Thymus (tissue), 14 donors: ENCODE measurements at places on chromosomes 2 and 18. TPM values are rescaled to one million over a fixed set of nuclear protein-coding genes. Genes with fewer than 3 reads are reported as not detected.

Gene RAPGEF4
- 2.0 TPM for total RNA-seq

Gene C1QL2
- total RNA-seq, result 0.05 TPM

Gene ARHGAP25
- total RNA-seq, result 32.2 TPM

Gene POLR1A
- 8.9 TPM for total RNA-seq

Gene ERMN
- total RNA-seq, result 0.71 TPM

Gene ANKRD53
- total RNA-seq, result 0.14 TPM

Gene LOXHD1
- total RNA-seq, result 0.24 TPM

Gene COLEC11
- 5.2 TPM for total RNA-seq

Gene C2orf72
- total RNA-seq, result 0.05 TPM

Gene SLC9A2
- 0.66 TPM for total RNA-seq

GRCh38 chr2:54534625-54535024 is 78.5 kb downstream of the SPTBN1 start:
- no peak for DNase-seq

DNA sequence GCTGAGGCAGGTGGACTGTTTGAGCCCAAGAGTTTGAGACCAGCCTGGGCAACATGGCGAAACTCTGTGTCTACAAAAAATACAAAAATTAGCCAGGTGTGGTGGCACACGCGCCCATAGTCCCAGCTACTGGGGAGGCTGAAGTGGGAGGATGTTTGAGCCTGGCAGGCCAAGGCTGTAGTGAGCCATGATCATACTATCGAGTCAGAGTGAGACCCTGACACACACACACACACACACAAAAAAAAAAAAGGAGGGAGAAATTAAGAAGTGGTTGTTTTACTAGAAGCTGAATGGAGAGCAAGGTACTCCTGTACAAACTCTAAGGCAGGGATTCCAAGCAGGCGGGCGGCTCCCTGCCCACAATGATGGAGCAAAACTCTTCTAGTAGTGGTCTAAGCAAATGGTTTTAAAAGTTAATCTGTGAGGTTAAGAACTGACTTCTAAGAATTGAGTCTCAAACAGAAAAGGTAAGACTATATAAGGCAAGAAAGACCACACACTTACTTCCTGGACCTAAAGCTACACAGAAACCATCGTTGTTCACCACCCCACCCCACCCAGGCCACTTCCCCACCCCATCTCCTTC is 2.6 kb downstream of the ANKRD44 start:
- no peak for DNase-seq

DNA sequence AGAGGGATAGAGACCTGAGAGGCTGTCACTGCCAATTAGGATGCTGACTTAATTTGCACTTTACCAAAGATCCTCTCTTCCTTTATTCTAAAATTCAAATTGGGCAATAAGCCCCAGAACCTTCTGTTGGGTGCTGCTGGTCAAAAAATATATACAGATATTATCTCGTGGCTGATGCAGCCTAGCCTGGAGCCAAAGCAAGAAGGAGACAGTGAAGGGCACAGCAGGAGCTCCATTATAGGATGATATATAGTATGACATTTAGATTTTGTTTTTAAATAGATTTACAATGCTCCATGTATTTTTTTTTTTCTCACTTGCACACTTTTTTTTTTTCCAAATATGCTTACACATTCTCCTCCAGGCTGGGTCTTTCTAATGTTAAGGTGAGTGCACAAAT is 579.3 kb downstream of the PIK3C3 start:
- DNase-seq, result no peak

- DNase-seq, result peak; percentile 33
Observed at GRCh38 chr2:218648088-218648786, 11.2 kb downstream of the ZNF142 start.

- peak; percentile 24 for DNase-seq
Observed at GRCh38 chr2:20424300-20425290, 22.3 kb upstream of the RHOB start.

- no peak for DNase-seq
Observed at GRCh38 chr2:105761931-105762515, 17.3 kb downstream of the NCK2 start.

- DNase-seq, result no peak
Observed at GRCh38 chr2:56315376-56315775, 131.6 kb downstream of the CCDC85A start.

DNA sequence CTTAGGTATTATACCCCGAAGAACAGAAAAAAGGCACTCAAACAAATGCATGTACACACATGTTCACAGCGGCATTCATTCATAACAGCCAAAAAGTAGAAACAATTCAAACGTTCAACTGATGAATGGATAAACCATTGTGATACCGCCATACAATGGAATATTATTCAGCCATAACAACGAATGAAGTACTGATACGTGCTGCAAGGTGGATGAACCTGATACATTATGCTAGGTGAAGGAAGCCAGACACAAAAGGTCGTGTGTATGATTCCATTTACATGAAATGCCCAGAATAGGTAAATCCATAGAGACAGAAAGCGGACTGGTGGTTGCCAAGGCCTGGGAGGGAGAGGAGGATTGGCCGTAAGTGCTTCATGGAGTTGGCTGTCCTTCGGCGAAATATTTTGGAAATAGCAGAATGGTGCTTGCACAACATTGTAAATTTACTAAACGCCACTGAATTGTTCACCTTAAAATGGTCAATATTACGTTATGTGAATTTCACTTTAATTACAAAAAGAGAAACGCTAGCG is 750 bp upstream of the RMP24 start:
- DNase-seq, result no peak

DNA sequence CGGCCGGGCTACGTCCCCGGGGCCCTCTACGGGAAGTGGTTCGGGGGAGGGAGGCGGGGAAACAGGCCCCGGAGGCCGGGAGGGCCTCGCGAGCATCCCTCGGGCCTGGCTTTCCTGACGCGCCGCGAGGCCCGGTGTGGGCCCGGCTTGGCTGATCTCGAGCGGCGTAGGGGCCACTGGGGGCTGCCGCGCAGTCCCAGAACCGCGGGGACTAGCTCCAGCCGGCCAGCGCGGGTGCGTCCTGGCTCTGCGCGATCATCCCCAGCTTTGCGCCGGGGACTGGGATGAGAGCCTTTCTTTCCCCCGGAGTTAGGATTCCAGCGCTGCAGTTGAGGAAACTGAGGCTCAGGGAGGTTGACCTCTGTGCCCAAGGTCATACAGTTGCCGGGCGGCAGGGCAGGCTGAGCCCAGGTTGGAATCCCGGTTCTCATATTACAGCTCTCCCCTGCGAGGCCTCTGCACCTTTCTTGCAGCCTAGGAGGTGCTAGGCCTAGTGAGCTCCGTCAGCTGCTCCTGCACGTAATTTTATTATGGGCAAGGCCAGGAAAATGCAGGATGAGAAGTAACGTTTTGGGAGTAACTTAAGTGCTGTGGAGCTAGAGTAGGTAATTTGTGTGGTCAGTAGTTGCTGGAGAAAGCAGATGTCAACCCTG is 501 bp downstream of the LPIN1 start:
- DNase-seq, result no peak

- DNase-seq, result no peak
Observed at GRCh38 chr2:218983263-218983933, 1.6 kb downstream of the FEV start.

- no peak for DNase-seq
Observed at GRCh38 chr2:182883451-182883850, 17.0 kb upstream of the FRZB start.

DNA sequence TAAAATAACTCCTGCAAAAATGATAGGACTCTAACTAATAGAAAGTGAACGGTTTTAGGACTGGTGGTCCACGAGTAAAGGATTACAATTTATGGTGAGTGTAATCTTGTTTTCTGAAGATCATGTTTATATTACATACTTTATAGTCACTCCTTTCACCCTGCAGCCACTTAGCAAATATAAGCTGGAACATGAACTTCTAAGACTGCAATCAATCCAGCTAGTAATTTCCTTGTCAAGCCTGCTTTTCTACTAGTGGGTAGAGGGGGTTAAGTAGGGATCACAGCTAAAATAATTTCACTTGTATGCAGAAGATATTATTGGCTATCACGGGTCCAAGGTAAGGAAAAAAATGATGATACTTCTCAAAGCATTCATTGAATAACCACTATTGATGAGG is 125.5 kb upstream of the NETO1 start:
- no peak for DNase-seq

GRCh38 chr18:63648241-63648640 is 4.2 kb upstream of the SERPINB4 start:
- DNase-seq, result no peak

DNA sequence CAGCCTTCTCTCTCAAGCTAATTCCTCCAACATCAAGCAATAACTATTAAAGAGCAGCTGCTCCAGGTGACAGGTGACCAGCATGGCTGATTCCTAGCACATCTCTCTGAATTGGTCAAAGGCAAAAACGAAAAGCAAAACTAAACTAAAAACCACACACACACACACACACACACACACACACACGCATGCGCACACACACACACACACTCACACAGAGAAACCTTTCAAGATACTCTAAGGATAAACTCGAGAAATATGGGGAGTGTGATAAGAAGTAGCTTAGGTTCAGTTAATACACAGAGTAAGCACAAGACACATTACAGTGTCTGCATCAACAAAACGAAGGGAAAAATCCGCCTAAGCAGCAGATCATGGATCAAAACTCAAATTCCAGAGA is 74.5 kb upstream of the FZD7 start:
- no peak for DNase-seq

DNA sequence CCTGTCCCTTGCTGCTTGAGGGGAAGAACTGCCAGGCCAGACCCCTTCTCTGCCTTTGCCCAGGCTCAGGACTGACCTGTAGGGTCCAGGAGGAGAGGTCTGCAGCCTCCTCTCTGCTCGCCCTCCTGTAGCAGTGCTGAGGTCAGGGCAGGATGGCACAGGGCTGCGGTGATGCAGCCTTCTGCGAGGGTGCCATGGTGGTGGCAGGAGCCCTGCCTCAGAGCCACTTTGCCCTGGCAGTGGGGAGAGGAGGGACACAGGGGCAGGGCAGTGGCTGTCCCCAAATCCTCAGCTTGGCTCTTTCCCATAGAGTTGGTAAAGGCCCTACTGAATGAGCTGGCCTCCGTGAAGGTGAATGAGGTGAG is 884 bp downstream of the PROM2 start:
- DNase-seq, result no peak

DNA sequence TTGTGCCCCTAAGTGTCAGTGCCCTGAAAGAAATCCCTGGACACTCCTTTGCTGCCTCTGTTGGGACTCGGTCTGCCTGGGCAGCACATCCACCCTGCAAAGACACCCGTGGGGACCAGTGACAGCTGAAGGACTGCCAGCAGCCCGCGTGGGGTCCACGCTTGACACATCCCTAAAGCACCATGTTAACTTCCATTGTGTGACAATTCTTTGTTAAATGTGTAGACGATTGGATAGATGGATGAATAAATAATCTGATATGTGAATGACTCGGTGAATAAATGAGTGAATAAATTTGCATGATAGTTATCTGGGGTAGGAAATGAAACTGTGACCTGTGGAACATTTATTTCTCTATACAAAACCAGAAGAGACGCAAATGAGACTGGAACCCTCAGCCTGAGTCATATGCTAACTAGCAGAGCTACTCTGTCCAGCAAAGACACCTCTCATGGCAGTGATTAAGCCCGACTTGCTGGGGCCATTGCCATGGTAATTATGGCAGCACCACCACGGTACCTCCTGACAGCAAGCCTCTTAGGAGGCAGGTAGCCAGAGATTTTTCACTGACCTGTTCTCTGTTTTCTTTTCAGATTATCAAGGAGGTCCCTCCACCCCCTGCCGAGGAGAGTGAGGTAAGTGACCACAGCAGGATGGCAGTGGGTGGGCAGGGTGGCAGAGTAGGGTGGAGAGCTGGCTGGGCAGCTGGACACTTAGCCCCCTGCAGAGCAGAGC is 156.8 kb downstream of the ANTXR1 start:
- DNase-seq, result no peak

DNA sequence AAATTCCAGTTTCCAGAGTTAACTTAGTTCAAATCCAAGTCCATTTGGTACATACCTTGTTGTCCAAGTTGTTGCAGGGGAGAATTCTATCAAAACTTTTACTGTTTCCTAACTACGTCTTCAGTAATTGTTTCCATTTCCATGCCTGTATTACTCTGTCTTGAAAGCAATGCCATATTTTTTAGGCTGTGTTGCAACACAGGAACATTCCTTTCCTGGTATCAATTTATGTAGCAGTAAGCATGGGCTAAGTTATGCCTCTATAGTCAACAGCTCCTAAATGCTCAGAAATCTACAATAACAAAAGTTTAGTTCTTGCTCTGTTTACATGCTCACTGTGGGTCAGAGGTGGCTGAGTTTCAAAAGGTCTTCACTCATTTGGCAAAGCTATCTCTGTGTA is 1943.8 kb upstream of the PIK3C3 start:
- no peak for DNase-seq

GRCh38 chr2:237153181-237153580 is 67.5 kb downstream of the COPS8 start:
- DNase-seq, result no peak

DNA sequence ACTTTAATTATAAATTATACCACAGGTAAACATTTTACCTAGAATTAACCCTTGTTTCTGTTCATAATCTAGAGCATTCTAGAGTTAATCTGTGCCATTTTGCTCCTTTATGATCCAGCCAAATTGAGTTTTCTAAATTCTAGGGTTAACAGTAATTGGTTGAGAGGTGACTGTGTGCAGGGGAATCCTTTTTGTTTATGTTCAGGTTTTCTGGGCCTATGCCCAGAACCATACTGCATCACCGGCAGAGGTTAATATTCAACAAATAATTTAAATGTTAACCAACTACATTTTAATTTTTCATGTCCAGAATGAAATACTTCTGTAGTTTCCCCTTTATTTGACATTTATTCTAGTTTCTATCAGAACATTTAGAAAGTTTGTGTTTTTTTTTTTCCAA is 32.3 kb downstream of the CARF start:
- no peak for DNase-seq

- DNase-seq, result no peak
Observed at GRCh38 chr2:118748245-118748885, 99.1 kb downstream of the EN1 start.

DNA sequence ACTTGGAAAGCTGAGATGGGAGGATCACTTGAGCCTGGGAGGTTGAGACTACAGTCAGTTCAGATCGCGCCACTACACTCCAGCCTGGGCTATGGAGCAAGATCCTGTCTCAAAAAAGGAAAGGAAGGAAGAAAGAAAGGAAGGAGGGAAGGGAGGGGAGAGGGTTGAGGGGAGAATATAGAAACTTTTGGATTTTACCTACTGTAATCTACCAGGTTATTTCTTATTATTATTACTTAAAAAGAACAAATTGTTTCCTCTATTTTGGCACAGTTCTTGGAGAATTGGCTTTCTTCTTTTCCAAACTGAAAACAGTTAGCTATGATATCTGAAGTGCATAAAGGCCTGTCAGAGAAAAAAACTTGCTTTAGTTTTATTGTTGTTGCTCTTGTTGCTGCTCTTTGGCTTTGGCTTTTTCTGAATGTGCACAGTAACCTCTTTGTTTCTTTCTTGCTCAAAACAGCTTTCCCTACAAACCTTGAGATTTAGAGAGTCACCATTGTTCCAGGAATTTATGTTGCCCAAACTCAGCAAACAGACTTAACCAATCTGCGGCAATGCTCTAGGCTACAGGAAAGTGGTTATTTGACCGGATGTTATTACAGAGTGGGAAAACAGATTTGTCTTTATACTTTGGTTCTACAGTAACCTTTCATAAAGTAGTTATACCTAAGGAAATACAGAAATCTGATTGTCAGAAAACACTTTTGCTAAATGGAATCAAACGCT is 214.9 kb downstream of the XIRP2 start:
- no peak for DNase-seq
